ENCODE measurements at places on chromosomes 2 and 18.

DNA sequence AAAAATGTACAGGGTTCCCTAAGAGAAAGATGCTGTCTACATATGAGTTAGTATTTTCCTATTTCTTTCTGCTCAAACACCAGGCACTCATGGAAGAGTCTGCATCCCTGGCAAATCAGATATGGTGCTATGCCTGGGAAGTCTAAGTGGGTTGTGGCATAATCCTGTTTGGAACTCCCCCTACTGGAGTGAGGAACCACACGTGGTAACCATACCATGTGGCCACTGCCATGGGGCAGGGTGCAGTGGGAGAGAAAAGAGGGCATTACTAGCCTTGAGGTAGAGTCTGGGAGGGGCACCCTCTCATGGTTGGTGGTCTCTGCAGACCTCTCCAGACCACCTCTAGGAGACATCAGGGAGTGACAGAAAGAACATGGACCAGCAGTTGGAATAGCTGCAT lies 257.9 kb upstream of the ATP5MC3 start:
- no peak for DNase-seq

DNA sequence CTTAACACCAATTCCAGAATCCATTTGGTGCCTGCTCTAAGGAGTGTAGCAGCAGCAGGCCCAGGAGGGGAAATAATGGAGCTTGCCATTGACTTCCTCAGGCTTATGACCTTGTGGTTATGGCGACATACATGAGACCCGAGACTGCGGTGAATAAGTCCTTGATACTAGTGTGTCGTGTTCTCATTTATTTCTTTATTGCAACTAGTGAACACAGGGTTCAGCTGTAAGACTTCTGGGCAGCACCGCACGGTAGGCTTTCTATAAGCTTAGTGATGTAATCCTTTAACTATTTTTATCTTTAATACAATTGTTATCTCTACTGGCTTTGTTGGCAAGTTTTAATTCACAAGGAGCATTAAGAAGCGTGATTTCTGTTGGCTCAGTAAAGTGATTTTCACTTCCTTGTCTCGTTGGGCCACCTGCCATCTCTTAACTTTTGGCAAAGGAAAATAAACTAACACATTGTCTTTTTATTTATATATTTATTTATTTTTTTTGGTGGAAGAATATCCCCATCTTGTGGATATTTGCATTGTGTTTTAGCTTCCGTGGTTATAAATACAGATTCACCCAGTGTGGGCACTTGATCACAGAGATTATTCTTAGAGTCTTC lies 139.8 kb downstream of the LTBP1 start:
- DNase-seq, result no peak

DNA sequence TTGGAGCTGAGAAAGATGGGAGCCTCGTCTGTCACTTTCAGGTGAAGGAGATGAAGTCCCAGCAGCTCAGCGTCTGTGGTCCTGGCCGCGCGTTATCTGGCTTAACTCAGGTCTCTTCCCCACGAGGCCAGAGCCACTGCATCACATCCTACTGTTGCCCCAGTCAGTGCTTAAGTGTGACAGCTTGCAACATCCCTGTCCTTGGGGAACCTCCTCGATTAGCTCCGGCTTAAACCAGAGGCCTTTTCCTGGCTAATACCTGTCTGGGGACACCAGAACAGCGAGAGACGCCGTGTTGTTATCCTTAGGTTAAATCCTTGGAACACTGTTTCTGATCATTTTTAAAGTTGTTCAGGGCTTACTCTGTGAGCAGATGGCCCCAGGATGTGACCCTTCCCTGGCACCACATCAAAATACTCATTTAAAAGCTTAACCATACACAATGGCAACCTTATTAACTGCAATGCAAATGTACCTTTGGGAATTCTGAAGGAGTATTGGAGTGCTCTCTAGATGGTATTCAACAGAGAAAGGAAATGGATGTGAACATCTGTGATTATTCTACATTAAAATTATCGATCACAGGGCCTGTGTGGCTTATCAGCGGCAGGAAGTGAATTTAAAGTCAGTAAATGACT lies 61.2 kb upstream of the SPP2 start:
- no peak for DNase-seq

DNA sequence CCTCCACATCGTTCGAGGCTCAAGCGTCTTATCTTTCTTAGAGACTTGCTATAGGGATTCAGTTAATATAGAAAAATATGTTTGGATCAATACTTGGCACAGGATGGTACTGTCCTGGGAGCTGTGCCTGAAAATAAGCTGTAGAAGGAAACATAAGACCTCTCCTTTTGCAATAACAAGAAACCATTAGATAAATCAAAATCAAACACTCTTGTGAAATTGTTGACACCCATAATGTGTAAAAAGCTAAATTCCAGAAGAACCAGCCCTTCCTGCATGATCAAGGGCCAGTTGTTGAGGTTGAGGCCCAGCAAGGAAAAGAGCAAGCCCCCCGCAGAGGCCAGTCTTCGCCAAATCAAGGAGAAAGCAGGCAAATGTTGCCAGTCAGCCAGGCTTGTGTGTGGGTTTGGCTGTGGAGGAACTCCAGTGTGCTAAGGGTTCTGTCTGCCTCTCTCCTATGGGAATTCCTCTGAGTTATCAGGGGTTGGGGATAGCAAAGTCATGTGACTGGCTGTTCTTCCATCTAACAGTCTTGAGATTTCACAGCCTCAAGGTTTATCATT lies 185.7 kb downstream of the ACKR3 start:
- DNase-seq, result no peak

DNA sequence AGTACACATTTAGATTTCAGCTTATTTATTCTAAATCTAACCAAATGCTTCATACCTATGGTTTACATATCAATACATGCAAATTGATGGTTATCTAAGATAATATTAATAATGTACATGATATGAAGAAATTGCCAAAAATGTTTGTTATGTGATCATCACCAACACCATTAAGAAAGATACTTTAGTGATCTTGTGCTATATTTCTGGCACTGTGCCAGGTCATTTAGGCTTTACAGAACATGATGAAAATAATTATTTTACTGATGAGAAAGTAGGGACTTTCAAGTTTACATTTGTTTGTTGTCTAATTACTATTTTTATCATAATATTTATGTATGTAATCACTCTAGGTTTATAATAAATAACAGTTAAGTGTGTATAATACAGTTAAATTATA lies 158.3 kb downstream of the GULP1 start:
- no peak for DNase-seq

- DNase-seq, result no peak
Measured at GRCh38 chr2:134582547-134582899, 136.3 kb downstream of the TMEM163 start.

Measured in CD4-positive, CD25-positive, alpha-beta regulatory T cell (primary cell).